B cell (primary cell): ENCODE measurements at places on chromosomes 7 and 10. TPM values are rescaled to one million over a fixed set of nuclear protein-coding genes. Genes with fewer than 3 reads are reported as not detected.

GRCh38 chr7:148553979-148554378 lies 36.6 kb upstream of the C7orf33 start:
- H3K4me3 ChIP-seq = no peak overlapping the region
- no peak overlapping the region for H3K27ac ChIP-seq
- H3K4me1 ChIP-seq = no peaks in the 10 kb centered on the region
- no peak for DNase-seq

GRCh38 chr7:47477191-47478016 lies 104.5 kb downstream of the TNS3 start:
- no peaks in the 10 kb centered on the region for H3K27me3 ChIP-seq
- DNase-seq = no peak
- H3K4me1 ChIP-seq = peaks cover 57% of the 10 kb centered on the region

DNA sequence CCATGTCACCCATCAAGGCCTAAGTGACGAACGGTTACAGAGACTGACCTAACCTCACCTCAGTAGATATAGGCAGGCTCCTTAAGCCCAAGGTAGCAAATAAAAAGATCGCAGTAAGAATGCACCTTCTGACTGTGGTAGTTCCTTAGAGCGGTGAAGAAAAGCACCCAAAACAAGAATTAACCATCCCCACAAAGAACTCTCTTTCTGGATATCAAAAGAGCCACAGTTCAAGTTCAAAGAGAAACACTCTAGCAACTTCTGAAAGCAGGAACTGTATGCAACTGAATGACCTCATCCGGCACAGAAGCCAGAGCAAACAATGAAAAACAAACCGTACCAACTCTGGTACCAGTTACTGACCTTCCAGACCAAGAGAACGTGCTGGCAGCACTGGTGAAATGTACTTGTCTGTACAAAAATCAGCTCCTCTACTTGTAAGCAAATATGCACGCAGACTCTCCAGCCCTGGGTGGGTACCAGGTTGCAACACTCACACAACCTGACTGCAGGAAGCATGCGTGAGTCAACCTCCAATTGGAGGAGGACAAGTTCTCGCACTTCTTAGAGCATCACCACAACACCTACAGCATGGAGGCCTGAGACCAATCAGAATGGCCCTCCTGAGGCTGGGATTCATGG lies 202.7 kb downstream of the FAM107B start:
- H3K27ac ChIP-seq = peak overlapping the region; percentile 60
- peaks cover 3% of the 10 kb centered on the region for H3K36me3 ChIP-seq
- peak; percentile 59 for DNase-seq
- H3K4me3 ChIP-seq = peak overlapping the region; percentile 40
- H3K4me1 ChIP-seq = peaks cover 58% of the 10 kb centered on the region
- no peaks in the 10 kb centered on the region for H3K27me3 ChIP-seq

- no peaks in the 10 kb centered on the region for H3K27me3 ChIP-seq
- H3K27ac ChIP-seq = peak overlapping the region; percentile 34
- peaks cover 22% of the 10 kb centered on the region for H3K4me1 ChIP-seq
- H3K4me3 ChIP-seq = no peak overlapping the region
Measured at GRCh38 chr10:87925570-87925969, 62.1 kb downstream of the PTEN start.

DNA sequence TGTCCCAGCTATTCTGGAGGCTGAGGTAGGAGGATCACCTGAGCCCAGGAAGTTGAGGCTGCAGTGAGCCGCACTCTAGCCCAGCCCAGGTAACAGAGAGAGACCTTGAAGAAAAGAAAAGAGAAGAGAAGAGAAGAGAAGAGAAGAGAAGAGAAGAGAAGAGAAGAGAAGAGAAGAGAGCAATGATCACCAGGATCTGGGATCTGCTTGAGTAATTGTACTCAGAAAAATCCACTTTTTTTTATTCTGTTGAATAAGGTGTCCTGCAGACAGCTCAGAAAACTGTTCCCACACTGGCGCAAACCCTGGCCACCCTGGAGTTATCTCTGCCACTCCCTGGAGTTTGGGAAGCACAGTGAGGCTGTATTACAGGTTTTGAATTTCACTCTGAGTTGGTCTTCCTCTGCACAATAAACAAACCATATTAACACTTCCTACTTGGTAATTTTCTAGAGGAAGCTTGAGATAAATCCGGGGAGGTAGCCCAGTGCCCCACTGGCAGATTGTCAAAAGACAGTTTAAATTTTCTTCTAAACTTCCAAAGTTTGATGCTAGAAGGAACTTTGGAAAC lies 9.6 kb upstream of the OAT start:
- no peak overlapping the region for H3K27ac ChIP-seq
- H3K4me1 ChIP-seq = no peaks in the 10 kb centered on the region
- DNase-seq = no peak
- H3K36me3 ChIP-seq = no peaks in the 10 kb centered on the region

- DNase-seq = no peak
- H3K27ac ChIP-seq = no peak overlapping the region
- H3K36me3 ChIP-seq = no peaks in the 10 kb centered on the region
- H3K27me3 ChIP-seq = no peaks in the 10 kb centered on the region
- no peak overlapping the region for H3K4me3 ChIP-seq
- no peaks in the 10 kb centered on the region for H3K4me1 ChIP-seq
Measured at GRCh38 chr7:108376206-108376605, 80.0 kb downstream of the NRCAM start.

Gene DLD
- 26.7 and 77.2 TPM in 2 replicates for polyA plus RNA-seq

Gene MUC3A
- not detected in 2 replicates for polyA plus RNA-seq

Gene ATOH7
- polyA plus RNA-seq = not detected in 2 replicates

Gene NEBL
- polyA plus RNA-seq = 0.03 TPM in 1 of 2 replicates, not detected in the other

Gene ZNF786
- polyA plus RNA-seq = 3.7 and 6.4 TPM in 2 replicates

Gene KIF20B
- polyA plus RNA-seq = 1.6 and 2.5 TPM in 2 replicates

Gene SUMF2
- polyA plus RNA-seq = 101 TPM in 2 replicates
